ENCODE measurements at places on chromosomes 2 and 18.
A peak's percentile ranks its signal among the peaks of the same experiment; 100 is the strongest.

DNA sequence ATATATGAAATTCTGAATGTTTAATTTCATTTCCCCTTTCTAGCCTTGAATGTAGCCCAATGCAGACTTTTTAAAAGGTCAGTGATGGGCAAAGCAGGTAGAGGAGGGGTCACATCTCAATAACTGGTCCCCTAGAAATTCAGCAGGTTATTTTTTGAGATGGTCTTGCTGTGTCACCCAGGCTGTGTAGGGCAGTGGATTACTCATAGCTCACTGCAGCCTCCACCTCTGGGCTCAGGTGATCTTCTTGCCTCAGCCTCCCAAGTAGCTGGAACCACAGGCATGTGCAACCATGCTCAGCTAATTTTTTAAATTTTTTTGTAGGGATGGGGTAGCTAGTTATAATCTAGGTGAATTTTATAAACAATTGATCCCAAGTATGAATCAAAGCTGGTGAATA is 8.8 kb downstream of the IAH1 start:
- no peak for DNase-seq

GRCh38 chr2:187138265-187138664 is 289.3 kb upstream of the ZSWIM2 start:
- no peak for DNase-seq

GRCh38 chr18:10387399-10387798 is 67.0 kb upstream of the APCDD1 start:
- DNase-seq, result no peak

DNA sequence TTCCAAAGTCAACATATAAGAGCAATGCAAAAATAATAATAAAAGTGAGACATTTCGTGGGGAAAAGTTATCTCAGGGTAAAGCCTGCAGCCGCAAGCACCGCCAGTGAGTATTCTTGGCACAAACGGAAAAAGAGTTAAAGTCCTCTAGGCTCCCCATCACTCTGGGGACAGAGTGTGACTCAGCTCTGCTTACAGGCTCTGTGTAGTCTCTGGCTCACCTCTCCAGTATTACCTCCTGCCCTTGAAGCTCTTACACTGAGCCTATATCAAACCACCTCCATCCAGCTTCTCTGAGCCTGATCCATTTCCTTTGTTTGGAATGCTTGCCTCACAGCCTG is 55.5 kb downstream of the MTHFD2 start:
- no peak for DNase-seq

- DNase-seq, result no peak
Observed at GRCh38 chr2:31087491-31087890, 50.7 kb downstream of the GALNT14 start.

DNA sequence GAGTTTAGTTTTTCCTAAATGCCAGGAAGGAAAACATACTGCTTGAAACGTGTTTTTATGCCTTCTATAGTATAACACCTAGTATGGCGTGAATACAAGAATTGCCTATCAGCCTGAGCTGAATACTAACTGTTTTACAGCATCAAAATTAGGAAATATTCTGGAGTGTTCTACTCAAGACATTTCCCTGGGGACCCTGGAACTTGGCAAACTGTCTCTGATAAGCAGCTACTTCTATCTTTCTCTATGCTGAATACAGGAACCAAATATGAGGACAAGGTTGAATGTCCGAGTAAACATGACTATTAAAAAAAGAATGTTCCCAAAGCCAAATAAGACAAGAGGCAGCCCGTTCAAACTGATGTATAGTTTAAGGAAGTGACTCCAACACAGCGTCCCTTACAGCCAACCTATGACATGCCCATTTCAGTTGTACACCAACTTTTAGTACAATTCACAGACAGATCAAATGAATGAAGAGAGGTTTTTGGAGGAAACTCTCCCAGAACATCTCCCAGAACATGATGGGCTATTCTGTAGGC is 951.3 kb upstream of the ACVR2A start:
- DNase-seq, result no peak

DNA sequence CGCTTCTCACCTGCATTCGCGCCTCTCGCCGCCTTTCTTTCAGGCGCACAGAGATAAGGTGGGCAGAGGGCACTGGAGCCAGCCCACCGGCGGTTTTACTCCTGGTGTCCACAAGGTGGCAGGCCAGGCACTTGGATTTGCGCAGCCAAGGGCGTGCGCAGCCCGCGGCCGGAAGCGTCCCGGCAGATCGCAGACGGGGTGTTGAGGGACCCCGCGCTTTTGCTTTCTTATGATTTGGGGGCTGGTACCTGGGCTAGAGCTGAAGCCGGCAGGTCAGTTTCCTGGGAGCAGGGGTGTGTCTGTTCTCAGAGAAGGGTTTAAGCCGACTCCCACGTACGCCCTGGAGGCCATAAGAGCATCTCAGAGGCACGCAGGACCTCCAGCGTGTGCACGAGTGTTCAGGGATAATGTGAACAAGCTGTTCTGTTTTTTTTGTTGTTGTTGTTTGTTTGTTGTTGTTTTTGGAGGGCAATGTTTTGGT is 305.6 kb upstream of the CXCR4 start:
- peak; percentile 74 for DNase-seq

All from head of caudate nucleus (tissue), 42 donors.